Stimulated activated CD4-positive, alpha-beta T cell treated with anti-CD3 and anti-CD28 coated beads, TNF-alpha, amount 100 ng/mL, for 1 hour (primary cell): ENCODE measurements at places on chromosomes 7 and 10.

DNA sequence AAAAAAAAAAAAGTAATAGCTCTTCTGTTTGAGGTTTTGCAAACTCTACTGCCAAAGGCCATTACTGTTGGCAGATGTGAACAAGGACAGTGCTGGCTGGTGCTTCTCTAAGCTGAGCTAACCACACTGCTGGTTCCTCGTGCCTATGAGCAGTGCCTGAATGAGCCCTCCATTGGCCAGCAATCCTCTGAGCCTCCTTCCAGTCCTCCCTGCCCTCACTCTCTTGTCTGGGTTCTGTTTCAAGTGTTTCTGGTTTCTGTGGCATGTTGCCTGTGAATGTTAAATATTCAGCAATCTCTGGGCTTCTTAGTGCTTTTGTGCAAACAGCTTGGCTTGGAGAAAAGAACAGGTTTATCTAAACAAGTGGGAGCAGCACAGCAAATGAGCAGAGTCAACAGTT lies 161.3 kb upstream of the AUTS2 start:
- no peak for DNase-seq

- no peak for DNase-seq
These were observed 23.4 kb downstream of the AIFM2 start for GRCh38 chr10:70109064-70109729.

GRCh38 chr7:5469375-5470166 lies 45.9 kb upstream of the TNRC18 start:
- no peak for DNase-seq

- no peak for DNase-seq
These were observed 238.5 kb downstream of the PRKG1 start for GRCh38 chr10:51312817-51313216.

DNA sequence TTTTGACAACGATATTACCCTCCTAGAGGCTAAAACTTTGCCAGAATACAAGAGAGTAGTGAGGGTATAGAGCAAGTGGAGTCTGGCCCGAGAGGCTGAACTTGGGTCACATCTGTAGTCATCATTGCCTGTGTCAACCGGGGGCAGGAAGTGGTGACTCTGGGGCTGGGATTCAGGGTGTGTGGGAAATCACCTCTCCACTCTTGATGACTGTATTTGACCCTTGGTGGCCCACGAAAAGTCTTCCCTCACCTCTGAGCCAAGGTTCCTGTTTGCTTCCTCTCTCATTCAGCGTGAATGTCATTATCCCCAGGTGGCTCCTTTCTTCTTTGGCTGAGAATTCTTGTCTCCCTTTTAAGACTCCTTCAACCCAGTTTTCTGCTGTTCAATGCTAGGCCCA lies 240.4 kb downstream of the ABCA13 start:
- no peak for DNase-seq

DNA sequence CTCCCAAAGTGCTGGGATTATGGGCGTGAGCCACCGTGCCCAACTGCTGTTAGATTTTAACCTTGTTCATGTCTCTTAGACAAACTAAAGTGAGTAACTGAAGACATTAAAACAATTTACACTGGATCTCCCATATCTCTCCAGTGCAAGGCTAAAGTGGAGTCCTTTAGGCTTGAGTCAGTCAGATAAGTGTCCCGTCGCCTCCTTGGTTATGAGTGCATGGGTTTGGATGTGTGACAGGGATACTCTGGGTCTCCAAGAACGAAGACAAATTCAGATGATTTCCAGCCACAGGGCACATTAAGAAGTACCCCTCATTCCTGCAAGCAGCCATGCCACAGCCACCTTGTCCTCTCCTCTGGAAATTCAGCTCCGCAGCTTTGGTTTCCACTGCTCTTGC lies 66.1 kb upstream of the PDZD8 start:
- DNase-seq, result no peak

DNA sequence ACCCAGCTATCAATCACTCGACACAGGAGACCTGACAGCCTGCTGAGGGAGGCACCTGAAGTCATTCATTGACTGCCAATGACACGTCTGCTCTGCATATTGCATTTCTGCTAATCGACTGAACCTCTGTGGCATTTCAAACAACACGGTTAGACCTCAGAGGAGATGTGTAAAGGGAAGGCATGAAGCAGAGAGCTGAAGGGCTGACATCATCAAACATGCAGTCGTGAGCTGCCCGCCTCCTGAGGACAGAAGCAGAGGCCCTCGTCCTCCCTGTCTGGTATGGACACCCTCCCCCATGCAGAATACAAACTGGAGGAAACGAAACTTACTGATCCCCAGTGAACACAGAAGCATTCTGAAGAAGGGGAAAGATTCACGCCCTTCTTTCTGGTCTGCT lies 462.6 kb upstream of the MGMT start:
- no peak for DNase-seq

DNA sequence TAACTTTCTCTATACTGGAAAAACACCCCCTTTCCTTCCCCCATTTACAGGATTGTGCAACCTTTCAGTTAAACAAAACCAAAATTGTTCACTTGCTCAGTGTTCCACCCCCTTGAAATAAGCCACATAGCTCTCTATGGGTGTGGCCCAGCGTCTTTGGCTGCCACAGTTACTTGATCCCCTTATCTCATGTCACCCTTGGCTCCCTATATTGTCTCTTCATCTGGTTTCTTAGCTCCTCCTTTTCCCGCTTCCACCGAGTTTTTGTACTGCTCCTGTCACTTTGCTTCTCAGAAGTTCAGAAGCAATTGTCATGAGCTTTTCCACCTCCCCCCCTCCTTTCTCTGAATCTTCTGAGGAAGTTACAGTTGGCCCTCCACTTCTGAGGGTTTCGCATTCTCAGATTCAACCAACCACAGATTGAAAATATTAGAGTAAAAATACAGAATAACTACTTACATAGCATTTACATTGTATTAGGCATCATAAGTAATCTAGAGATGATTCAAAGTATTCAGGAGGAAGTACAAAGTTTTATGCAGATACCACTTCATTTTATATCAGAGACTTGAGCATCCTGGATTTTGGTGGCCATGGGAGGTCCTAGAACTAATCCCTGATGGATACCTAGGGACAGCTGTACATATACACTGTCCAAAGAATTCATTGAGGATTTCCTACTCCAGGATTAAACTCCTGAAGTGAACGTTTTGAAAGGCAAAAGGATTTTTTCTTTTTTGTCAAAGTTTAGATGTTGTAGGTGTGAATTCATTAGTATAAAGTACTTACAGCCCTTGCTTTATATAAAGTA lies 60.4 kb downstream of the ADD3 start:
- no peak for DNase-seq

DNA sequence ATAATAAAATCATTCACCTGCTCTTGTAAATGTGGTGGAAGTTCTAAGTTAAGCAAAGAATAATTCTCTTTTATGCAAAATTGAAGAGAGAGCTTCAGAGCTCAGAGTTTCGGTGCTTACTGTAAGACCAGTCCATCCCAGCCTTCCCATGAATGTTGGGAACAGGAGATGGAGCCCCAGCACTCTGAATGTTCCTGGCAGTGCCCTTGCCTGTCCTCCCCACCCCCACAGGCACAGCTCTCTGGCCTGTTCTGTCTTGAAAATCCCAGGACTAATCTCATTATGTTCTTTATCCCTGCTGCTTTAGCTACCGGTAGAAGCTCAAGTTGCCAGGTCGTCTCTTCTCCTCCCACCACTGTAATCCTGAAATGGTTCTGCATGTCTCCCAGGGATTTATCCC lies 29.1 kb upstream of the LHFPL3 start:
- no peak for DNase-seq

DNA sequence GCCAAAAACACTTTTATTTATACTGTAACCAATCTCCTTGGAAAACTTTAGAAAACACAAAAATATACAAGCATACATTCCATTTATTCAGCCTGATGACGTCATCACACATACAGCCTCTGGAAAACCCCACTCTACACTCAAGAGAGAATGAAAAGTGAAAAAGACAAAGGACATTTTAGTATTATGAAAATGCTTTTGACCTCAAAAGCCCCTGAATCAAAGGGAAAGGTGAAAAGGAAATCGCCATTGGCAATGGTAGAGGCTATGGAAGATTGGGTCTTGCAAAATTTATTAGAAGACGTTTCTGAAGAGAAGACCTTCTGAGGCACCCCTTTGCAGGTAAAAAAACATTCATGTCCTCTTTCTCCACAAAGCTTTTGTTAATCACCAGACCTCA lies 82.9 kb upstream of the STRIP2 start:
- no peak for DNase-seq

DNA sequence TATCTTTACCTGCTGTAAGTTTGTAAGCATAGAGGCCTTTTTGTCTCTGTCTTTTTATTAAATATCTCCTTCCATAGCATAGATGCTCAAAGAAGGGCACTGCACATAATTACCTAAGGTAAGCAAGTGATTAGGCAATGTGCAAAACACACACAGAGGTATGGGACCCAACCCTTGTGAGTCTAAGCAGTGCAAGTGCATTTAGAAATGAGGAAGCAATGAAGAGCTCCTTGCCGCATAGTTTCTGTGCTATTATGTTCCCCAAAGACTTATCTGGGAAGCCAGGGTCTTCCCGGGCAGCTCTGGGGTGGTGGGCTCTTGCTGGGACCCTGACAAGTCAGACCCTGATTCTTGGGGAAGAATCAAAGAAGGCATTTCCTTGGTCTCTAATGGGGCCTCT lies 13.5 kb upstream of the MGAM2 start:
- DNase-seq, result no peak

GRCh38 chr7:111650456-111650999 lies 88.2 kb upstream of the IMMP2L start:
- no peak for DNase-seq

GRCh38 chr7:154871507-154871906 lies 131.4 kb downstream of the PAXIP1 start:
- DNase-seq, result no peak

GRCh38 chr10:99344715-99345114 lies 15.6 kb downstream of the CNNM1 start:
- DNase-seq, result no peak

DNA sequence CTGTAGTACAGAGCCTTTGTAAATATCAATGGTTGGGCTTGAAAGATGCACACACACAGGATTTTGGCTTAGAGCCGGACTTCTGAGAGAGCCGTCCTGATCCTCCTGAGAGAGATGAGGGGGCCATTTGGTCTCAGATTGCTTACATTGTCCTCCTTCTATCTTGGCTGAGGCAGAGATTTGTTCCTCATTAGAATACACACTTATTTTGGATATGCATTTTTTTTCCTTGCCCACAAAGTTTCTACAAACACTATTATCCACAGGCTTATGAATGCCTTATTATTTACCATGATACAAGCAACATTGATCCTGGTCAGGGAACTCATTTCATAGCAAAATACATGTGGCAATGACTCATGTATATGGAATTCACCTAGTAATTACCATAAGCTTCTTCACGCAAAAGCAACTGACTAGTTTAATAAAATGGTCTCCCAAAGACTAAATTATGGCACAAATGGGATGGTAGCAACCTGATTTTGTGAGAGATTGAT lies 175.3 kb downstream of the MDFIC start:
- DNase-seq, result no peak

GRCh38 chr10:95394161-95394880 lies 103.5 kb upstream of the PDLIM1 start:
- DNase-seq, result no peak

DNA sequence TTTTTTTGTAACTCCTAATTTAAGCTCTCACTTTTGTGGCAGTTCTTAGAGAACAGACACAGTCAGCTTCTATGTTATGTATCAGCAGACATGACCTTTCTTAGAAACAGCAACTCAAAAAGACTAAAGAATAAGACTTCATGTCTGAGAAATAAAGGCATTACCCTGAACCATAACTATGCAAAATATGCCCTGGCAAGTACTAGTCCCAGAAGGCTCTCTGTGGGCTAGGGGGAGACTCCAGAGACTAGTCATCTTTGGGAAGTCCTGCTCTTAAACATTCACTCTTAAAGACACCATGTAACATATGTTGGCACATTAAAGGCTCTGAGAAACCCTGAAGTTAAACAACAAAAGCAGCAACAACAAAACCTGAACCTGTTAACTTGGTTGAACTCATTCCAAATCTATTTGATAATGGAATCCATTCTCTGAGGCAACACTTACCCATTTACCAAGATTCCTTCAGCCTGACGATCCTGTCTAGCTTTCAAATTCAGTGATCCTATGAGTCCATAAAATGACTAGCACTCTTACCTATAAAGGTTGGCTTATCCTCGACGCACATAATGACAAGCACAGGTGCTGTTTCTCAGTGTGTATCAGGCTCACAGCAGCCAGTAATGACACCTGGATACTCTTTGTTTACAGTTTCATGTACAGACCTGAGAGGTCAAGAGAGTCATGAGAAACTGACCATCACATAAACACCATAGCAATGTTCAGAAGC lies 62.3 kb downstream of the OSBPL3 start:
- no peak for DNase-seq

GRCh38 chr7:138712652-138713051 lies 11.5 kb upstream of the SVOPL start:
- no peak for DNase-seq

- no peak for DNase-seq
These were observed 2.4 kb upstream of the EXOC6 start for GRCh38 chr10:92845921-92846320.

- DNase-seq, result no peak
These were observed 186.6 kb downstream of the RAB11FIP2 start for GRCh38 chr10:117860135-117860534.

DNA sequence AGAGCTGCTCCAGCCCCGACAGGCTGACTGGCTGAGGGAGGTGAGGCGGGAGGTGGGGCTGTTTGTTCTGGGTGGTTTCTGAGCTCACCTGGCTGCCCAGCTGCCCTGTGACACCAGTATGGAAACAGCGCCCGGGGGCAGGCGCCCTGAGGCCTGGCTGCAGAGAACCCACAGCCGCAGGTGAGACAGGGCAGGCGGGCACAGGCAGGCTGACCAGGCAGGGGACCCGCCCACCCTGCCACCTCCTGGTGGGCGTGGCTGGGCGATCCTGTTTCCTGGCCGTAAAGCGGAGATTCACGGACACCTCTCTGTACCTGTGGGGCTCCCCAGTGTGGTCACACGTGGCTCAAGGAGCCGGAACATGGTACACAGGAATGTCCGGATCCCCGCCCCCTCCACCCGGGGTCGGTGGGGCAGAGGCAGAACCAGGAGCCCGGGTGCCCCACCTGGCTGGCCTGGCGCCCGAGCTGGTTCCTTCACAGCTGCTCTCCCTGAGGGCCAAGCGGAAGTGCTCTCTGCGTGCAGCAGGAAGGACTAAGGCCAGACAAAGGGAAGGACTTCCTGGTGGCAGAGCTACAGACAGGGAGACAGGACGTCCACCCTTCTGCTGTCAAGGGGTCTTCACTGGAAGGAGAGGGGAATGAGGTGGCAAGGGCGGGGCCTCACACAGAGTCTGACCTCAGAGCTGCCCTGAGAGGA lies 3.9 kb downstream of the MICALL2 start:
- DNase-seq, result no peak
